ENCODE measurements at places on chromosomes 5 and 9. TPM values are rescaled to one million over a fixed set of nuclear protein-coding genes. Genes with fewer than 3 reads are reported as not detected.

DNA sequence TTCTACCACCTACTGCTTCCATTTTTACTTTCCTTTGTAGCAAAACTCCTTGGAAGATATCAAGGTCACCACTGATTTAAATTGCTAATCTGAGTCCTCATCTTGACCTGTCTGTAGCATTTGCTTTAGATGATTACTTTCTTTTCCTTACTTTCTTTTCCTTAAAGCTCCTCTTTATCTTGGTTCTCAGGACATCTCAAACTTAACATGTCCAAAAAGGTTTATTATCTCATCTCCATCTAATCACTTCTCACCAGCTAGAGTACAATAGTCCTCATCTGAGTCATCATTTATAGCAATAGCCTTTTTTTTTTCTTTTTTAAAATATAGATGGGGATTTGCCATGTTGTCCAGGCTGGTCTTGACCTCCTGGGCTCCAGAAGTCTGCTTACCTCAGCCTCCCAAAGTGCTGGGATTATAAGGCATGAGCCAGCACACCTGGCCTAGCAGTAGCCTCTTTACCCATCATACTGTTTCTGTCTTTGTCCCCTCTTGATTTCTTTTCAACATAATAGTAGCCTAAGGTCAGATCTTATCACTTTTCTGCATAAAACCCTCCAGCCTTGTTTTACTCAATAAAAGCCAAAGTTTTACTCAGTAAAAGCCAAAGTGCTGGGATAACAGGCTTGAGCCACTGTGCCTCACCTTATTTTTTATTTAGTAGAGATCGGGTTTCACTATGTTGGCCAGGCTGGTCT is 32.9 kb upstream of the GPR21 start:
- no peak for DNase-seq

- no peak for DNase-seq
Observed at GRCh38 chr9:106102821-106103220, 408.5 kb downstream of the TMEM38B start.

GRCh38 chr5:137142346-137142745 is 356.8 kb downstream of the SPOCK1 start:
- DNase-seq = no peak

GRCh38 chr9:74132986-74133385 is 364.1 kb upstream of the RORB start:
- DNase-seq = no peak

Gene MARCOL
- total RNA-seq = not detected

Gene PDE6A
- not detected for total RNA-seq

Gene CTSV
- 1.9 TPM for total RNA-seq
